ENCODE measurements at places on chromosomes 3 and 15. TPM values are rescaled to one million over a fixed set of nuclear protein-coding genes. Genes with fewer than 3 reads are reported as not detected.

The GOLGA6A gene
- 0.07 TPM for total RNA-seq

The RARB gene
- 10.3 TPM for total RNA-seq

The SLC9C1 gene
- not detected for total RNA-seq

The ASB14 gene
- total RNA-seq: not detected

The ITIH1 gene
- not detected for total RNA-seq

The STRA6 gene
- 69.6 TPM for total RNA-seq

The IL17RD gene
- 1.4 TPM for total RNA-seq
